ENCODE measurements at places on chromosomes 6 and 20. TPM values are rescaled to one million over a fixed set of nuclear protein-coding genes. Genes with fewer than 3 reads are reported as not detected.

Gene REM1
- 0.10 TPM for total RNA-seq

Gene CD24
- total RNA-seq, result 2.4 TPM

Gene LY6G6C
- not detected for total RNA-seq

Gene DDO
- 0.52 TPM for total RNA-seq

Gene LBP
- total RNA-seq, result not detected

Gene RSPO3
- not detected for total RNA-seq

Gene SAMD5
- total RNA-seq, result not detected

Gene GUCA1A
- not detected for total RNA-seq

Gene SMAP1
- total RNA-seq, result 25.7 TPM

Gene RNF217
- total RNA-seq, result 2.0 TPM

Gene ZBTB12
- 0.21 TPM for total RNA-seq

Gene KCNK16
- not detected for total RNA-seq

Gene OR14J1
- total RNA-seq, result under 0.01 TPM

Gene HCK
- total RNA-seq, result 52.4 TPM

Gene TMEM74B
- total RNA-seq, result not detected

Gene TUBB2B
- total RNA-seq, result 0.84 TPM

Gene UBE2C
- 1.6 TPM for total RNA-seq

Gene FYN
- 207 TPM for total RNA-seq

Gene PGC
- total RNA-seq, result 0.10 TPM

Gene TFAP2A
- not detected for total RNA-seq

Gene BPIFB4
- total RNA-seq, result not detected

Gene ZFP64
- total RNA-seq, result 2.9 TPM

Gene RAET1L
- total RNA-seq, result 0.10 TPM

Gene KIF13A
- 18.1 TPM for total RNA-seq
